Islet precursor cell (in vitro differentiated cells): ENCODE measurements at places on chromosomes 5 and 9.
A peak's percentile ranks its signal among the peaks of the same experiment; 100 is the strongest.

GRCh38 chr9:100602342-100602801 is 24.5 kb downstream of the CAVIN4 start:
- DNase-seq: peak; percentile 82

- no peak for DNase-seq
Observed at GRCh38 chr9:120545701-120546550, 34.0 kb downstream of the CDK5RAP2 start.

DNA sequence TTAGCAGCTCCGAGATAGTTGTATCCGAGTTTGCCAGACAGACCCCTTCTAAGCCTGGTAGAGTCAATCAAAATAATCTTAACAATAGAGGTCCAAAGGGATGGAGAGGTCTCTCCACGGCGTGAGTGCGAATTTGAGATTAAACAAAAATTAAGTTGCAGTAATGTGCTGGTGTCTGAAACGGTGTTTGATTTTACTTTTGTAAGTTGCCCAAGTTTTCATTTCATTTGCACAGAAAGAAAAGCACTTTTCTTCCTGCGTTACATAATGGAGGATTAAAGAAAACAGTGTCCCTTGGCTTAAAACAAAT is 1.2 kb downstream of the IRX1 start:
- no peak for DNase-seq

GRCh38 chr5:96331210-96331609 is 101.8 kb downstream of the PCSK1 start:
- no peak for DNase-seq

- DNase-seq: peak; percentile 42
Observed at GRCh38 chr5:133381571-133382365, 230.6 kb downstream of the FSTL4 start.

DNA sequence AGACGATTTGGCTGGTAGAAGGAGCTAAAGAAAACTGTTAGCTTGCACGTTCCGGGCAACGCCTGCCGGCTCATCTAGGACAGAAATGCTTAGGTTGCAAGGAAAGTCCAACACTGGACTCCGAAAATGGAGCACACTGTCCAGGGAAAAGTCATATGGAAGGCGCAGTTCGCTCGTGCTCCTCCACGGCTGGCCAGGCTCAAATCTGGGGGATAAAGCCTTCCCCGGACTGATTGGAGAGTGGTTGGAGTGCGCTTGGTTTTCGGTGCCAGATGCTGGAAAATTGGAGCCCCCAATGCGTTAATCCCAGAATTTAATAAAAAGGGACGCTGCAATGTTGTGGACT is 955 bp downstream of the CDH6 start:
- DNase-seq: no peak

DNA sequence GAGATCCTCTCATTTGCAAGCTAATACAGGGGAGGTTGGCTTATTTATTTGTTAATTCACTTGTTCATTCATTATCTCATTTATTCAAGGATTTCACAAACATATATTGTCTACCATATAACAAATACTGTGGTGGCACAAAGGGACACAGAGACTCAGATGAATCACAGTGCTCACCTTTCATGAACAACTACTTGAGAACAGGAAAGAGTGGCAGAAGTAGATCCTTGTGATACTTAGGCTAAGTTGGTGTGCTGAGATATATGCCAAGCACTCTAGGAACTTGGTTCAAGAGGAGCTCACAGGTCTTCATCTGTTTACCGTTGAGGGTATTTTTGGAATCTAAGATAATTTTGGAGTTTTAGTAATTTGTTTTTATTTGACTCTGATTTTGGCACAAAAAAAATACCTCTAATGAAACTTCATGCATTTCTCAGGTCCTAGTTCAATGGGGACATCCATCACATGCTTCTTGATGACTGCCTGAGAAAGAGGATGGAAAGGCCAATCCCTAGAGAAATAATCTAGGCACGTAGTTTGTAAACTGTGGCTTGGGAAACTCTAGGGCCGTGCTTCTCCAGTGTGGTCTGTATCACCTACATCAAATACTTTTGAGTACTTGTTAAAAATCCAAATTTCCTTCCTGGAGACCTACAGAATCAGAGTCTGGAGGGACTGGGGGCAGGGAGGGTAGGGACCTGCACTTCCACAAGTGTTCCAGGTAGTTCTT is 113.3 kb downstream of the OSTF1 start:
- DNase-seq: no peak

DNA sequence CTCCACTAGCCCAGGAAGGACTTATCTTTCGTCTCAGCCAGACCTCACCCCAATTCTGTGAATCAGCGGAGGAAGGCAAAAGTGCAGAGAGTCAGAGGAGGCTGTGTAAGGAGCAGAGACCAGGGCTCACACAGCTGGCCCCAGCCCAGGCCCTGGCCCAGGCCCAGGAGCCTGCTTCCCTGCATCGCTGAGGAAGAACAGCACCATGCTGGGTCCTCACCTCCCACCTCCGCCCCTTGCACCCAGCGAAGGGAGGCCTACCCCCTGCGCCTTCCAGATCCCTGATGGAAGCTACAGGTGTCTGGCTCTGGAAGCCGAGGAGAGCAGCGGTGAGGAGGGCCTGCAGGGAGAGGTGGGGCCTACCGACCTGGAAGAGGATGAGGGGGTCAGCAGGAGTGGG is 22.3 kb upstream of the SYNPO start:
- no peak for DNase-seq

- DNase-seq: no peak
Observed at GRCh38 chr9:4317205-4317604, 17.3 kb upstream of the GLIS3 start.

GRCh38 chr9:130473566-130473965 is 28.8 kb downstream of the ASS1 start:
- no peak for DNase-seq

DNA sequence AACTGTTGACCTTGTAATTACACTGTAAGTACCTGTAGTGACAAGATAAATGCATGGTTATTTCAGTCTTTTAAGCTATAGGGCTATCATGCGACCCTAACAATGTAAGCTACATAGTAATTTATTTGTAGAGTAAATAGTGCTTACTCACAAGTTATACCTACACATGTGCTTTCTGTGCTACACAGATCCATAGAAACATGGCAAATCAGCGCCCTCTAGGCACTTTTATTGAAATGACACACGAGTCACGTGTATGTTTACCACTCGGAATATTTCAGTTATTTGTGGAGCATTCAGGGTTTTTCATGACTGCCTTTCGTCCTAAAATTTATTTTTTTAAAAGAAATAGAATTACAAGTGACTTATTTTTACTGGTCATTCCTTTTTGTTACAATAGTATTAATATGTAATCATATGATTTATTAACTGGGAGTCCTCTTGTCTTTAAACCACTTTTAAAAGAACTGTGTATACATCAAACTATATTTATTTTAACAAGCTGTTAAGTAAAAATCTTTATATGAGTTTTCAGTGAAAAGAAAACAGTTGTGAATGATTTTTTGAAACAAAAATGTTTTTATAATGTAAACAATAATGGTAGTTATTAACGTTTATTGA is 1242.3 kb upstream of the WWC1 start:
- DNase-seq: no peak
